Ascending aorta (tissue), 2 donors: ENCODE measurements at places on chromosomes 6 and 20. TPM values are rescaled to one million over a fixed set of nuclear protein-coding genes. Genes with fewer than 3 reads are reported as not detected.

PKIB gene
- total RNA-seq, result not detected

CFAP206 gene
- 1.4 TPM for total RNA-seq

PSORS1C2 gene
- total RNA-seq, result 5.2 TPM

HAO1 gene
- not detected for total RNA-seq

DEF6 gene
- total RNA-seq, result 20.1 TPM

DNA sequence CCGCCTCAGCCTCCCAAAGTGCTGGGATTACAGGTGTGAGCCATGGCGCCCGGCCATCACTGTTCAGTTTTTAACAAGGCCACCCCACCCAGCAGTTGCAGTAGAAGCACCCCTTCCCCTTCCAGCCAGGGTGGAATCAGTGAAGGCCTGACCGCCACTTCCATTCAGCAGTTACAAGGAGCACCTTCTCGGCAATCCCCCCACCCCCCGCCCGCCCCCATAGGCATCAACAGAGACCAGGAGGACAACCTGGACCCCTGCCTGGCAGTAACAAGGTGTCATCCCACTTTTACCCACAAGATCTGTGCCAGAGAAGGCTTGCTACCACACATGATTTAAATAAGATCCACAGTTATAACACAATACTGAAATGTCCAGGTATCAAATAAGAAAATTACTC lies 23.1 kb downstream of the NCR2 start:
- no peaks in the 10 kb centered on the region for H3K27me3 ChIP-seq
- H3K36me3 ChIP-seq, result no peaks in the 10 kb centered on the region
- no peak overlapping the region for H3K27ac ChIP-seq
- H3K4me1 ChIP-seq, result no peaks in the 10 kb centered on the region
- H3K4me3 ChIP-seq, result no peak overlapping the region

- peaks cover 13% of the 10 kb centered on the region for H3K36me3 ChIP-seq
- no peak overlapping the region for H3K4me3 ChIP-seq
- no peaks in the 10 kb centered on the region for H3K27me3 ChIP-seq
- H3K27ac ChIP-seq, result no peak overlapping the region
- DNase-seq, result no peak
These were observed 80.0 kb downstream of the ATRN start for GRCh38 chr20:3550837-3551236.

DNA sequence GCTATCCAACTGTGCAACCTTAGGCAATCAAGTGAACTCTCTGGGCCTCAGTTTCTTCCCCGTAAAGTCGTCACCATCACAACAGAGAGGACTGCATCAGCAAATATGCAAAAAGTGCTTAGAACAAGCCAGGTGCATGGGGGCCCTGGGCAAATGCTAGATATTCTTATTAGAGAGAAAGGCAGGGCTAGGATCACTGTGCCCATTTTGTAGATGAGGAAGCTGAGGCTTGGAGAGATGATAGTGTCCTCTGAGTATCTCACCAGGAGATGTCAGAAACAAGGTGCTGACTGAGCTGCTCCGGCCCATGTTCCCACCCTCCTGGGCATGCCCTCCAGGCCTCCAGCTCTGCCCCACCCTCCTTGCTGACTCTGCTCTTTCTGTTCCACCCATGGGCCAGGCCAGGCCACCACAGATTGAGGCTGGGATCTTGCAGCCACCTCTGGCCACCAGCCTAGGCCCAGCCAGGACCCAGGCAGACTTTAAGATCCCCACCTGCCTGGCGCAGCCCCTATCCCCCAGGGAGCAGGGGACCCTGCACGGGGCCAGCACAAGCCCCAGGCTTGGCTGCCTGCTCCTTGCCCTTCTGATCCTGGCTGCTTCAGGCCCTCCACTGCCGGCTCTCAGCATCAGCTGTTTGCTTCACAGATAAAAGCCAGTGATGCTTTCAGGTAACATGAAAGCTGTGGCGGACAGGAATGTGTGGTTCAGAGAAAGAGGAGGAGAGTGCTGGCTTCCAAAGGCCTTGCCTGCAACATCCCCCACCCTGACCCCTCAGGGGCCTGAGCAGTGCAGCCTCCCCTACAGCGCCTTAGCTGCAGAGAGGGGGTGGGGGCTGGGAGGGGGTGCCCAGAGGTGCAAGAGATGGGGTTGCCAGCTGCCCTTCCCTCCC lies 47.6 kb downstream of the GRM4 start:
- no peaks in the 10 kb centered on the region for H3K4me1 ChIP-seq
- DNase-seq, result no peak
- H3K4me3 ChIP-seq, result no peak overlapping the region
- no peaks in the 10 kb centered on the region for H3K36me3 ChIP-seq

DNA sequence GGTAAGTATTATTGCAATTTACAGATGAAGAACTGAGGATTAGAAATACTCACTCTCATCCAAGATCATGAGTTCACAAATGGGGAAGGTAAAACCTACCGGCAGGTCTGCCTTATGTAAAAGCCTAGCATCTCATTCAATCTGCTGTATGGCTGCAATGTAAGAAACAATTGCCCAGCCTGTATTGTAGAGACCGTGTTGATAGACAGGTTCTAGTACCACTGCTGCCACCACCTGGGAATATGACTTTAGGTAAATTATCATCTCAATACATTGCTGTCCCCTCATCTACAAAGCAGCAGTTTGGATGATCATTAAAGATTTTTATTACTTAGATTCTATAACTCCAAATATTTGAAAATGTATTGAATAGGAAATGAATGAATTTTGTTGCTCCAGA lies 23.3 kb upstream of the ARHGAP18 start:
- no peaks in the 10 kb centered on the region for H3K36me3 ChIP-seq
- no peaks in the 10 kb centered on the region for H3K4me1 ChIP-seq
- H3K27me3 ChIP-seq, result no peaks in the 10 kb centered on the region
- DNase-seq, result no peak
- no peak overlapping the region for H3K27ac ChIP-seq

DNA sequence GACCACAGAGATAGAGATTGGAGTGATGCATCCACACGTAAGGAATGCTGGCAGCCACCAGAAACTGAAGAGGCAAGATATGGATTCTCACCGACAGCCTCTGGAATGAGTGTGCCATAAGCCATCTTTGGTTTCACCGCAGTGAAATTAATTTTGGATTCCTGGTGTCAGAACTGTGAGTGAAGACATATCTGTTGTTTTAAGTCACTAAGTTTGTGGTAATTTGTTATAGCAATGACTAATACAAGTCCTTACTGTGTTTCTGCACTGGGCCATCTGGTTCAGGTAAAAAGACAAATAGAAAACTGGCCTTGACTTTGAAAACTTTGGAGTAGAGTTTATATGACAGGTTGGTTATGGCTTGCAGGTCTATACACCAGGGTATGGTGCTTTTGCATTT lies 261.9 kb downstream of the PHF3 start:
- H3K27ac ChIP-seq, result no peak overlapping the region
- no peak for DNase-seq
- no peaks in the 10 kb centered on the region for H3K4me1 ChIP-seq

DNA sequence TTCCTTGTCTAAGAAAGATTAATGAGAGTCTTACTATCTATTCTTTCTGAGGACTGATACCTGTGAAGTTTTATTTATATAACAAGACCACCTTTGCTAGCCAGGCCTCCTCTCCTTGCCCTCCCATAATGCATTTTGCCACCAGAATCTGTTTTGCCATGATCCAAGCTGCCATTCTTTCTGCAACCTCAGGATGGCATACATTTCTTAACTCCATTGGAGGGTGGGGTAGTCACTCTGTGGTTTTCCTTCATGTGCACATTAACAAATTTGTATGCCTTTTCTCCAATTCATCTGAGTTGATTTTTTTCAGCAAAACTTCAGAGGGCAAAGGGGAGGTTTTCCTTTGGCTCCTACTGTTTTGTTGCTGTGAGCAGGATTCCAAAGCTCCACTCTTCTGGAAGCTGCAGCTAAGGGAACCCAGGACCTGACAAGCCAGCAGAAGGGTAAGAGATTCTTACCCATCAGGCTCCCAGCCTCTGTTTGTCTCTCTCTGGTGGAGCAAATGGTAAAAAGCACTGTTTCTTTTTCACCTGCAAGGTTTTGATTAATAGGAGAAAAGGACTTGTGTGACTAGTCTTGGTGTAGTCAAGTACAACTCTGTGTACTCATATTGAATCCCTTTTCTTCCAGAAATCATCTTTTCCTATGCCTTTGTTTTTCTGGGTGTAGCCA lies 26.2 kb upstream of the ENPP4 start:
- H3K4me1 ChIP-seq, result no peaks in the 10 kb centered on the region
- no peaks in the 10 kb centered on the region for H3K27me3 ChIP-seq
- no peaks in the 10 kb centered on the region for H3K36me3 ChIP-seq
- H3K27ac ChIP-seq, result no peak overlapping the region
- no peak overlapping the region for H3K4me3 ChIP-seq

DNA sequence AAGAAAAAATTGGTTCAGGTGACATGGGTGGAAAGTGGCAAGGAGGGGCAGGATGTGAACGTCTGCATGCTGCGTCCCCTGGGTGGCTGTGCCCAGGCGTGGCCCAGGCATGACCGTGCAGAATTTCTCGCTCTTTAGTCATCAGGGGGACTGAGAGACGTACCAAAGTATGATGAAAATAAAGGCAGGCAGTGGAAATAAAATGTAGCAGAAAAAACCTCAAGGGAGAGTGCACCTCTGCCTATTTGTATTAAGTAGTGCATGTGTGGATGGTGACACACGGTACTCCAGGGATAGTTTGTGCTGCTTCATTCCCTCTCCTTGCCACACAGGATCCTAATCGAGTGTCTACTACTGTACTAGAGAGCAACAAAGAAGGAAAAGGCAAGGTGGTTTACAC lies 81.1 kb downstream of the ATP9A start:
- peaks cover 16% of the 10 kb centered on the region for H3K36me3 ChIP-seq
- no peaks in the 10 kb centered on the region for H3K4me1 ChIP-seq
- H3K27me3 ChIP-seq, result no peaks in the 10 kb centered on the region
- no peak for DNase-seq
- no peak overlapping the region for H3K4me3 ChIP-seq
- H3K27ac ChIP-seq, result no peak overlapping the region

- H3K4me3 ChIP-seq, result no peak overlapping the region
- DNase-seq, result no peak
- H3K27me3 ChIP-seq, result no peaks in the 10 kb centered on the region
- peaks cover 4% of the 10 kb centered on the region for H3K4me1 ChIP-seq
- H3K36me3 ChIP-seq, result no peaks in the 10 kb centered on the region
These were observed 17.6 kb upstream of the ENTPD6 start for GRCh38 chr20:25177890-25178321.

- no peak for DNase-seq
- H3K36me3 ChIP-seq, result no peaks in the 10 kb centered on the region
- H3K4me3 ChIP-seq, result no peak overlapping the region
- peaks cover 5% of the 10 kb centered on the region for H3K4me1 ChIP-seq
- H3K27me3 ChIP-seq, result no peaks in the 10 kb centered on the region
These were observed 81.9 kb upstream of the CCN6 start for GRCh38 chr6:111971866-111972532.

- H3K4me3 ChIP-seq, result no peak overlapping the region
- no peak overlapping the region for H3K27ac ChIP-seq
- H3K36me3 ChIP-seq, result no peaks in the 10 kb centered on the region
- no peaks in the 10 kb centered on the region for H3K27me3 ChIP-seq
- H3K4me1 ChIP-seq, result peaks cover 8% of the 10 kb centered on the region
These were observed 3.1 kb downstream of the DNAAF9 start for GRCh38 chr20:3404402-3404801.

DNA sequence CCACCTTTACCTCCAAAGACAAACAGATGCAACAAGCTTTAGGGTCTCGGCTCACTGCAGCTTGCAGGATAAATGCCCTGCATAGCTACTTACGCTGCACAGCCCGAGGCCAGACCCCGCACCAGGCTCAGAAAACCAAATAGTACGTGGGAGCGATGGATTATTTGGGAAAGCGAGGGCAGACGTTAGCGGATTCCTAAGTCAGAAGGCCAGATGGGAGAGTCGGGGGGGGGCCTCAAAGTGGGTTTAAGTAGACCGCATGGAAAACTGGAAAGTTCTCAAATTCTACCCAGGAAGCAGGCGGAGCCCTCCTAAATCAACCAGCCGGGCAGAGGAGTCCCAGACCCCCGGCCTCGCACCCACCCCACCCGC lies 382 bp downstream of the SFT2D1 start:
- peak overlapping the region; percentile 94 for H3K27ac ChIP-seq
- H3K4me1 ChIP-seq, result peaks cover 12% of the 10 kb centered on the region
- H3K27me3 ChIP-seq, result no peaks in the 10 kb centered on the region
- DNase-seq, result no peak
- no peaks in the 10 kb centered on the region for H3K36me3 ChIP-seq

GRCh38 chr6:82915666-82916065 lies 150.0 kb downstream of the UBE3D start:
- no peaks in the 10 kb centered on the region for H3K27me3 ChIP-seq
- no peak overlapping the region for H3K4me3 ChIP-seq
- no peaks in the 10 kb centered on the region for H3K4me1 ChIP-seq
- H3K27ac ChIP-seq, result no peak overlapping the region
- no peaks in the 10 kb centered on the region for H3K36me3 ChIP-seq

DNA sequence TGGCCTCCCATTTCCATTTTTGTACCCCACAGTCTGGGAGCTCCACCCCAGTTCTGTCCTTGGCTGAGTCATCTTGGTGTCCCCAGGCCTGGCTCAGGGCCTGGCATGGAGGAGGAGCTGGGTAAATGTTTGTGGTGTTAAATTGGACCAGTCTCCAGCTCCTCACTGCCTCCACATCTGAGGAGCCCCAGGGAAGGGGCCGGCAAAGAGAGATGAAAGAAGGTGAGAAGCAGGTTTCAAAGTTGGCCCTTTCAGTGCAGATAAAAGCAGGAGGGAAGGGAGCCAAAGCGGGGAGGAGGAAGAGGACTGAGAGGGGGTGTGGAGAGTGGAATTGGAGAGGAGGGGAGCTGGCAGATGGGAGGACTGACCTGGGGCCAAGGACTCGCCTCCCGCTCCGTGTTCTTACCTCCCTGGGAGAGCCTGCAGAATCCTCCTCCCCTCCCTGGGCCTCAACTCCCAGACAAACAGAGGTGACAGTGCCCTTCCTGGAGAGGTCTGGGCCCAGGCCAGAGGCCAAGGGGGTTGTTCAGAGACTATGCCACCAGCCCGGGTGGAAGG lies 89.0 kb downstream of the CD40 start:
- no peak overlapping the region for H3K27ac ChIP-seq
- DNase-seq, result no peak
- peaks cover 4% of the 10 kb centered on the region for H3K27me3 ChIP-seq
- H3K4me1 ChIP-seq, result no peaks in the 10 kb centered on the region
